Activated CD4-positive, alpha-beta T cell treated with anti-CD3 and anti-CD28 coated beads, Interleukin-2, amount 50 U/mL, for 24 hours (primary cell): ENCODE measurements at places on chromosomes 11 and 22.

DNA sequence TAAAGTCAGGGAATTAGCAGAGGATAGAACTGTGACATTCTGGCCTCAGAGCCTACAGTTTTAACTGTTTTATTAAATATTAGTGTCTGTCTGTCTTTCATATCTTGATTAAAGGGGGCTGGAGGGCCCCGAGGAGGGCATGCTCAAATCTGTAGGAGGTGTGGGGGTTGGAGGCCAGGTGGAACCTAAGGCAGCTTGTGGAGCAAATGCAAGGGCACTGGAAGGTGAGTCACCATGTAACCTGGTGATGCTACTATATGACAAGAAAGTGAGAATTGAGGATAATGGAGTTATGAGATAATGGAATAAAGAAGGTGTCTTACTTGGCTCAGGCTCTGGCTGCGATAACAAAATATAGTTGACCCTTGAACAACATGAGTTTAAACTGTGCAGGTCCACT is 27.3 kb upstream of the TMEM86A start:
- DNase-seq = peak; percentile 13

- no peak for DNase-seq
Observed at GRCh38 chr11:69718147-69718546, 14.3 kb upstream of the FGF19 start.

- no peak for DNase-seq
Observed at GRCh38 chr11:16812274-16812673, 73.8 kb downstream of the C11orf58 start.

GRCh38 chr11:45048870-45049691 is 97.4 kb upstream of the PRDM11 start:
- DNase-seq = no peak

GRCh38 chr11:19793326-19793725 is 80.7 kb downstream of the NAV2 start:
- no peak for DNase-seq

- no peak for DNase-seq
Observed at GRCh38 chr11:28026634-28027290, 81.2 kb downstream of the KIF18A start.

DNA sequence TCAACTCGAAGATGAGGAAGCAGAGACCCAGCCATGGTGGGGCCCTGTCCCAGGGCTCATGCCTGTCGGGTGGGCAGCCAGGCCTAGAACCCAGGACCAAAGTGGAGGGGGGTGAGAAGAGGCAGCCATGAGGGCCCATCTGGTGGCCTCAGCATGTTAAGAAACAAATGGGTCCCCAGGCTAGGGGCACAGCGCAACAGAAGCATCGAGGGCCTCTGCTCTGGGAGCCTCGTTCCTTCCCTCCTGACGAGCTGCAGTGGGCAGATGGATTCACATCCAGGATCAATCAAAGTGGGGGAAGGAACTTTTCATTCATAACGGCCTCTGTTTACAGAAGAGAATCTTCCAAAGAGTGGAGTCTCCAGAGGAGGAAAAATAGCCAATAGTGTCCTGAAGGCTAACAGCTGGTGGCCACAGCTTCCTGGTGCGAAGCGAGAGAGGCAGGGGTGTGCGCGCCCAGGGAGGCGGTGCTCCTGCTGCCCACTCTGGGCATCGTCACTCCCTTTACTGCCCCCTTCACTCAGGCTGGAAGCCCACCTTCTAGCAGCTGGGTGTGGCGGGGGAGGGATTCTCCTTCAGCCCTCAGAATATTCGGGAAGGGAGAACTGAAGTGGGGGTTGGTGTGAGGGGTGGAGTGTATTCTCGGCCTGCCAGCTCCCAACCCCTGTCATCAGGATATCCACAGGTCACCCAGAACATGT is 4.3 kb downstream of the CBX7 start:
- no peak for DNase-seq

DNA sequence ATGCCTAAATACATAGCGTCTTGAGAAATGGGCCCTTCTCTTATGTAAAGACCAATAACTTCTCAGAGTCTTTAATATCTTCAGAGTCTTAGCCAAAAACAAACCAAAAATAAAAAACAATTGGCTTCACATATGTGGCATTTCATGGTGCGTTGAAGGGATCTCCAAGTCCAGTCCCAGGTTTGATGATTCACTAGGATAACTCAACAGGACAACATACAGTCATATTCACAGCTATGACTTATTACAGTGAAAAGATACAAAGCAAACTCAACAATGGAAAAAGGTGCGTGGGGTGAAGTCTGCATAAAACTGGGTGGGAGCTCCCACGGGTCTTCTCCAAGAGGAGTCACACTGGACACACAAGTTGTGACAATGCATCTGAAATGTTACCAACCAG is 12.6 kb downstream of the SYTL2 start:
- no peak for DNase-seq

GRCh38 chr11:20064961-20065405 is 95.3 kb downstream of the DBX1 start:
- no peak for DNase-seq

- DNase-seq = no peak
Observed at GRCh38 chr11:31449040-31449439, 60.4 kb downstream of the IMMP1L start.

DNA sequence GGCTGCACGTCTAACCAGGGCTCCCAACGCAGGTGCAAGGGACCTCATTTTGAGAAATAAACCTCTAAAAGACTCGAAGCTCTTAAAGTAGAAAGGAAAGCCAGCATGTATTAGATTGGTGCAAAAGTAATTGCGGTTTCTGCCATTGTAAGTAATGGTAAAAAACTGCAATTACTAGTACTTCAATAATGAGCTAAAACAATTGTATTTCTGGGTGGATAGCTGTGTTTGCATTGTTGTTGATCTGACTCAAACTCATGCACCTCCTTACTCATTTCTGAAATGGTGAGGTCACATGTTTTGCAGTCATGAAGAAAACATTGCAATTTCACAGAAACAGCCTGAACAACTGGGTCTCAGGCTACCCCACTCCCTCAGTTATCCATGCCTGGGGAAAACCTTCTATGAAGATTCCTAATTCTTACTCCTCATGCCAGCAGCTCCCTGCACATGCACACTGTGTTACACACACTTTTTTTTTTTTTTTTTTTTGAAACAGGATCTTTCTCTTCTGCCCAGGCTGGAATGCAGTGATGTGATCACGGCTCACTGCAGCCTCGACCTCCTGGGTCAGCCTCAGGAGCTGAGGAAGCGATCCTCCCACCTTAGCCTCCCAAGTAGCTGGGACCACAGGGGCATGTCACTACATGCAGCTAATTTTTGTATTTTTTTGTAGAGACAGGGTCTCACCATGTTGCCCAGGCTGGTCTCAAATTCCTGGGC is 24.6 kb downstream of the VWCE start:
- DNase-seq = no peak

DNA sequence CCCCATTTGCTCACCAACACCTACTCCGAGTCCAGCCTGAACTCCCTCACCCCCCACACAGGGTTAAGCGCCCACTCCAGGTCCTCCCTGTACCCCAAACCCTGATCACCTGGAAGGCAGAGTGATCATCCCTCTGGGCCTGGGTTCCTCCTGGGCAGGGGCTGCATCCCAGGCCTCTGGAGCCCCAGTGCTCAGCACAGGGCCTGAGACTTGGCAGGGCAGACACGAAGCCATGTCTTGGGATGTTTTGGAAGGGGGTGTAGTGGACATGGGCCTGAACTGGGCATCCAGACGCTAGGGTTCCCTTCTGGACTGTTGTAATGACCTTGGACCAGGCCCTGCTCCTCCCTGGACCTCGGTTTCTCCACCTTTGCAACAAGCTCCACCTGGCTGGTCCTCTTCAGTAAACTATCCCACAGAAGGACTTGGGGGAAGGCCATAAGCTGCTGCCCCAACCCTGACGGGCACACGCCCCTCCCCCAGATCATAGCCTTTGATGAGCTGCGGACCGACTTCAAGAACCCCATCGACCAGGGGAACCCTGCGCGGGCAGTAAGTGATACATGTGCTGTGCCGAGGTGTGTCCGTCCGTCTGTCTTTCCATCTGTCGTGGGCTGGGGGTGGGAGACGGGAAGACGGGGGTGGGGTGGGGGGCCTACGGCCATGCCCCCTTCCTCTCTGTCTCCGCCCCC is 3.9 kb downstream of the CNIH2 start:
- DNase-seq = no peak

- peak; percentile 74 for DNase-seq
Observed at GRCh38 chr22:49929211-49929979, 11.0 kb downstream of the CRELD2 start.
